ENCODE measurements at places on chromosomes 3 and 15.

DNA sequence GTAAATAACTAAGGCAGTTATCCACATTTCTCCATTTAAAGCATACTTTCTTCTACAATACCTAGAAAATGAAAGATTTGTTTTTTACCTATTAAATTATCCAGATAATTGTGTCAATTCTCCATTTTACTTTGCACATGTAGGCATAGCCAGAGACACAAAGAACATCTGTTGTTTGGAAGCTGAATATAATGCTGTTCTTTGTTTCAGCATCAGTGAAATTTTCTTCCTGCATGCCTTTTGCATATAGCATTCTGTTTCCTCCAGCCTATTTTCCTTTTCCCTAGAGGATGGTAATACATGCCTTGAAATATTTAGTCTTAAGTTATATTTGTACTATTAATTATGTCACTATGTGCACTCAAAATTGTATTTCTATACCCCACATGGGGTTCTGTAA, 233.7 kb downstream of the CNTN6 start:
- DNase-seq = no peak

- no peak for DNase-seq
Measured at GRCh38 chr3:124597273-124597672, 133.0 kb upstream of the UMPS start.

GRCh38 chr3:9157651-9158362, 91.6 kb downstream of the SRGAP3 start:
- peak; percentile 63 for DNase-seq

GRCh38 chr3:145780301-145780700, 380.7 kb downstream of the PLOD2 start:
- DNase-seq = no peak

GRCh38 chr3:62229908-62230307, 143.4 kb downstream of the FEZF2 start:
- DNase-seq = peak; percentile 16

DNA sequence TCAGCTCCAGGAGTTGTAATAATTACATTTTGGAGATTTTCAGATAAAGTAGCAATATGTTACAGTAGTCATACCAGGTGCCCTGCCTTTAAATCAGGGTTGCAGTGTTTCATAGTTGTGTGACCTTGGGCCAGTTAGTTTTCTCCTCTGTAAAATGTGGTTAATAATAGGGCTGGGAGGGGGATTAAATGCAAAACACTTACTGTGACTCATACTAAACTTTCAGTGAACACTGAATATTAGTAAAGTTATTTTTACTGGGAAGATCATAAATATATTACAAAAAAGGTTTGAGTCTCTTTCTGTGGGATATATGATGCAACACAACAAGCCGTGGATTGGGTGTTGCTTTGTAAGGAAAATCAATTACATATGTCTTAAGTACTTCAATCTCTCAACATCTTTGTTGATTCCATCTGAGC, 1.1 kb upstream of the EBLN2 start:
- no peak for DNase-seq

- DNase-seq = peak; percentile 55
Measured at GRCh38 chr3:188389711-188390342, 235.9 kb downstream of the LPP start.

GRCh38 chr3:169264711-169265110, 398.8 kb downstream of the MECOM start:
- peak; percentile 83 for DNase-seq

- DNase-seq = peak; percentile 52
Measured at GRCh38 chr3:72810659-72811434, 37.4 kb downstream of the SHQ1 start.

GRCh38 chr3:30199855-30200254, 406.5 kb upstream of the TGFBR2 start:
- DNase-seq = no peak

- DNase-seq = no peak
Measured at GRCh38 chr3:56629451-56629850, 53.6 kb downstream of the TASOR start.

GRCh38 chr15:29040370-29040751, 154.6 kb downstream of the APBA2 start:
- peak; percentile 13 for DNase-seq

DNA sequence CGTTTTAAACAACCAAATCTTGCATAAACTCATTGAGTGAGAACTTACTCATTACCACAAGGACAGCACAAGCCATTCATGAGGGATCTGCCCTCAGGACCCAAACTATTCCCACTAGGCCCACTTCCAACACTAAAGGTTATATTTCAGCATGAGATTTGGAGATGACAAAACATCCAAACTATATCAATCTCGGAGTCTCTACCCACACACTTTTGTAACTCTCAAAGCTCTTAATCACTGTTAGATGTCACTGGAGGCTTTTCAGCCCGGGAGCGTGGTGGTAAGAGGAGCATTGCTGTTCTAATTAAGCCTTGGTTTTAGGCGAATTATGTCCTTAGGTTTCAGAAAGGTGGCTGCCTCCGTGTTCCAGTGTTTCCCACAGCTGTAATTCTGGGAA, 86.3 kb downstream of the CNTN6 start:
- DNase-seq = no peak

- peak; percentile 89 for DNase-seq
Measured at GRCh38 chr3:73727117-73727821, 102.5 kb upstream of the PDZRN3 start.

DNA sequence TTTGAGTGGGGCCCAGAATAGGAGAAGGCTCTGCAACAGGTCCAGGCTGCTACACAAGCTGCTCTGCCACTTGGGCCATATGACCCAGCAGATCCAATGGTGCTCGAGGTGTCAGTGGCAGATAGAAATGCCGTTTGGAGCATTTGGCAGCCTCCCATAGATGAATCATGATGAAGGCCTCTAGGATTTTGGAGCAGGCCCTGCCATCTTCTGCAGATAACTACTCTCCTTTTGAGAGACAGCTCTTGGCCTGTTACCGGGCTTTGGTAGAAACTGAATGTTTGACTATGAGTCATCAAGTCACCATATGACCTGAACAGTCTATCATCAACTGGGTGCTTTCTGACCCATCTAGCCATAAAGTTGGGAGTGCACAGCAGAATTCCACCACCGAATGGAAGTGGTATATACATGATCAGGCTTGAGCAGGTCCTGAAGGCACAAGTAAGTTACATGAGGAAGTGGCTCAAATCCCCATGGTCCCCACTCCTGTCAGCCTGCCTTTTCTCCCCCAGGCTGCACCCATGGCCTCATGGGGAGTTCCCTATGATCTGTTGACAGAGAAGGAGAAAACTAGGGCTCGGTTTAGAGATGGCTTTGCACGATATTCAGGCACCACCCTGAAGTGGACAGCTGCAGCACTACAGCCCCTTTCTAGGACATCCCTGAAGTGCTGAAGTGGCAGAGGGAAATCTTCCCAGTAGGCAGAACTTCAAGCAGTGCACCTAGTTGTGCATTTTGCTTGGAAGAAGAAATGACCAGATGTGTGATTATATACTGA, 971.4 kb downstream of the MCTP2 start:
- no peak for DNase-seq

- no peak for DNase-seq
Measured at GRCh38 chr3:169759256-169759655, 5.6 kb downstream of the TERC start.

DNA sequence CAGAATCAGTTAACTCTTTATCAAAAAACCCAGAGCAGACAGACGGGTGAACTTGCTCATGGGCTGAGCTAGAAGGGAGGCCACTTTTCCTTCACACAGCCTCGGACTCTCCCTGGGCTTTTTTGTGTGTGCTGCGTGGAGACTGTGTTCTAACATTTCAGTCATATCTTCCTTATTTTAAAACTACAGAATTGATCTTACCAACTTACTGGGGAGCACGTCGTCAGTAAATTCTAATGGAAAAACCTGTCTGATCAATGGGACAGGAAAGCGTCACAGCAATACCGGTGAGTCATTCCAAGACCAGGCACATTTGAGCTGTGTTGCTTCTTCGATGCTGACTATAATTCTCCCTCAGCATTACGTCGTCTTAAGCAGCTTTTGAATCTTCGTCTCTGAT, 145.1 kb downstream of the LPP start:
- DNase-seq = no peak

- DNase-seq = peak; percentile 4
Measured at GRCh38 chr3:103136621-103137020, 701.8 kb downstream of the ZPLD1 start.

DNA sequence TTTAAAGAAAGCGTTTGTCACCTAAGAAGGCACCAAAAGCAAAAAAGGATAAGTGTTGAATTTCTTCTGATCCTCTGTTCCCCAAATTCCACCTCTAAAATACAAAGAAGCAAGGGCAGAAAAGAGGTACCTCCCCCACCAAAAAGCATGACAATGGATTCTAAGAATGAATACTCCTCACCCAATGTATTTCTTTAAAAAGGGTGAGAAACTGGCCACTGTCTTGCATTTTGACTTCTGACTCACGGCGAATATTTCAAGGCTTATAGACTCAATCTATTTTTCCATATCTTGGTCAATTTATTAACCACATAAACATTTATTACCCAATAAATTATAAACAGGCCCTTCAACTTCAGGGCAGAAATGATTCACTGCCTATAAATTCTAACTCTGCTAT, 131.1 kb downstream of the NR1I2 start:
- no peak for DNase-seq

GRCh38 chr3:130948001-130948773, 54.3 kb downstream of the ATP2C1 start:
- no peak for DNase-seq

DNA sequence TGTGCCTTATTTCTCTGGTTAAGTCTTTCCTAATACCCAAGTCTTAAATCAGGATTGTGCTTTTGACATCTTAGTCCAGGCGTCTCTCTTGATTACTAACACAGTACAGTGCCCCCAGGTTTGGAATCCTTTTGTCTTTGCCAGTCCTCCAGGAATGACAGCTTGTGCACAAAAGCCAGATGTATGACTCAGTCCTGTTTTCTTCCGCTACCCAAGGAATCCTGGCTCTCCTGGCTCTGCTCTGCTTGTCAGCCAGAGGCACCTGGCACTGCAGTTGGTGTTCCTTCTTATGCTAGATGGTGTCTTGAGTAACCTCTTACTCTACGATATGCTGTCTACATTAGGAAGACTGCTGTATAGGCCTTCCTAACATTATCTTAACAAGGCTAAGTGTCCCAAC, 728.2 kb upstream of the NECTIN3 start:
- DNase-seq = no peak

GRCh38 chr3:120497818-120498217, 47.0 kb upstream of the FSTL1 start:
- no peak for DNase-seq

GRCh38 chr3:8423307-8423706, 78.3 kb upstream of the LMCD1 start:
- no peak for DNase-seq

DNA sequence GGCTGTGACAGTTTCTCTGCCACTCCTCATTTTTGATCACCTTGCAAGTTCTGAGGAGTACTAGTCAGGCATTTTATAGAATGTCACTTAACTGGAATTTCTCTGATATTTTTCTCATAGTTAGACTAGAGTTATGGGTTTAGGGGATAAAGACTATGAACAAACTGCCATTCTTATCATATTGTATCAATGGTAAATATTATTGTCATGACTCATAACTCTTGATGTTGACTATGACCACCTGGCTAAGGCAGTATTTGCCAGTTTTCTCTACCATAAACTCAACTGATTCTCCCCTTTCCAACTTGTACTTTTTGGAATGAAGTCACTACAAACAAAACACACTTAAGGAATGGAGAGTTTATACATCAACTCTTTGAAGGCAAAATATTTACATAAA, 22.7 kb upstream of the OR5K1 start:
- no peak for DNase-seq

GRCh38 chr3:53320697-53321096, 26.6 kb downstream of the DCP1A start:
- no peak for DNase-seq

GRCh38 chr3:119311081-119311925, 17.1 kb downstream of the ARHGAP31 start:
- no peak for DNase-seq

DNA sequence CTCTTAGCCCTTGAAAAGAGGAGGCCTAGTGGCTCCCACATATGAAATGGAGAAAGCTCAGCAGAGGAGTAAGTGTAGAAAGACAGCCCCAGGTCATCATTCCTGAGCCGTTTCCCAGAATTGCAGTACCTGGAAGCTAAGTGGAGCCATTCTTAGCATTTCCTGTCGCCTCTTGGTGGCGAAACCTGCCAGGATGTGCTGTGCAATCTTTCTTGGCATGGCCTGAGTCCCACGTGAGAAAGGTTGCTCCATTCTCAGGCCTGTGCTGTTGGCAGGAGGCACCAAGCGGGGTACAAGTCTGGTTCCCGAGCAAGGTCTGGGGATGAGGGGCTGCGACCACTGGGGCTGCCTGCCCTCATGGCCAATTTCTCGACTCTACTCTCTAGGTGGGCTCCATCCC, 207.2 kb upstream of the TPM1 start:
- no peak for DNase-seq
